ENCODE measurements at places on chromosomes 7 and 10.

- no peak for DNase-seq
Observed at GRCh38 chr10:69261184-69261583, 17.1 kb upstream of the HK1 start.

DNA sequence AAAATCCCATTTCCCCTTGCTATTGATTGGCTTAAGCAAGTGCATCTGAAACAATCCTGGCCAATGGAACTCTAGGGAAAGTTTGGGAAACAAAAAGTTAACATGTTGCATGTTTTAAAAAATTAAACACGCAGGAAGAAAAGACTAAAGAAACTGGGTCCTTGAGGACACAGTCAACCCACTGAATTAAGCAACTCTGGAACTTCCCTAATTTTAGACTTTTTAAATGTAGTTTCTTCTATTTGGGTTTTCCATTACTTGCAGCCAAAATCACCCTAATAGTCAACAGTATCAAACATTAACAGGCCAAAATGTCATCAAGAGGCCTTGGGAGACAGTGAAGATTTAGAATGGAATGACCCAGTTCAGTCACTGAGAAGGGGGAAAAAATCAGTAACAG lies 40.6 kb downstream of the OSBPL3 start:
- DNase-seq, result no peak

GRCh38 chr7:41907444-41907843 lies 204.6 kb upstream of the INHBA start:
- no peak for DNase-seq

DNA sequence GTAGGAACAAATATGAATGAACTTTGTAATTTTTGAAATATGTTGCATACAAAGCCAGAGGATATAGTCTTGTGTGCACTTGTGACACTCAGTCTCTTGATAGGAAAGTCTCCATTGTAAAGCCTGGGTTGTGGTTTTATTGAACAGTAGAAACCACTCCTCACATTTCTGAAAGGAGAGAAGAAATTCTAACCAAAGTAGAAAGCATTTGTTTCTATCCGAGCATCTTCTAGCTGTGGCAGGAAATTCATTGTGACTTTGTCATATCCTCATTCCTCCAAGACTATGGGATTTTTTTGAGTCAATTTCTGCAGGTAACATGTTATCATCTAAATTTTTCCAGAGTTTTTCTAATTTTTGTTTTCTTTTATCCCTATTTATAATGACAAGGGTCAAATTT lies 55.5 kb upstream of the NCF1 start:
- DNase-seq, result no peak

- peak; percentile 87 for DNase-seq
Observed at GRCh38 chr7:94374721-94375566, 19.8 kb upstream of the COL1A2 start.

DNA sequence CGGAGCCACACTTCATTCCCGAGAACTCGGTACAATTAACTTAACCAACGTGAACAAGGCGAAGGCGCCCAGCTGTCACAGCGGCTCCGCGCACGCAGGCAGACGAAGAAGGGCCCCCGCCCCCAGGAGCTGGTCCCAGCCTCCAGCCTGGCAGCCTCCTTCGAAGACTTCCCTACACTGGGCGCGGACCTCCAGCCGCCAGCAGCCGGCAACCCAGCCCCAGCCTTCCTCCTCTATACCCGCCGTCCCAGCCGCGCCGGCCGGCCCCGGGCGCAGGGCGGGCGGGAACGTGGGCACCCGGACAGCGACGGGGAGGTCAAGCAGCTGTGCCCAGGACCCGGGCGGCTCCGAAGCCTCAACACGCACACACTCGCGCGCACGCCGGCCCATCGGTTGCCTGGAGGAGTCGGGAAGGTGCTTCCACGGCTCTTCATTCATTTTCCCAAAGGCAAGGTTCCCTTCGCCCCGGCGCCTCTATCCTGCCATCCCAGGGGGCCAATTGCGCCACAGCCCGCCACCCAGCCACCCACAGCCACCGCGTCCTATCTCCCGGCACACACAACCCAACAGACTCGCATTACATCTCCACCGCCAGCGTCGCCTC lies 1.6 kb downstream of the CHST15 start:
- no peak for DNase-seq

- no peak for DNase-seq
Observed at GRCh38 chr7:151342811-151343210, 1.2 kb downstream of the NUB1 start.

GRCh38 chr7:137690635-137691034 lies 156.1 kb downstream of the DGKI start:
- no peak for DNase-seq

- no peak for DNase-seq
Observed at GRCh38 chr7:42693722-42694121, 218.1 kb downstream of the C7orf25 start.

- DNase-seq, result no peak
Observed at GRCh38 chr7:51471981-51472296, 155.3 kb upstream of the COBL start.

- no peak for DNase-seq
Observed at GRCh38 chr7:111697771-111698170, 135.5 kb upstream of the IMMP2L start.

GRCh38 chr7:1922071-1922869 lies 252.2 kb downstream of the ELFN1 start:
- DNase-seq, result no peak

DNA sequence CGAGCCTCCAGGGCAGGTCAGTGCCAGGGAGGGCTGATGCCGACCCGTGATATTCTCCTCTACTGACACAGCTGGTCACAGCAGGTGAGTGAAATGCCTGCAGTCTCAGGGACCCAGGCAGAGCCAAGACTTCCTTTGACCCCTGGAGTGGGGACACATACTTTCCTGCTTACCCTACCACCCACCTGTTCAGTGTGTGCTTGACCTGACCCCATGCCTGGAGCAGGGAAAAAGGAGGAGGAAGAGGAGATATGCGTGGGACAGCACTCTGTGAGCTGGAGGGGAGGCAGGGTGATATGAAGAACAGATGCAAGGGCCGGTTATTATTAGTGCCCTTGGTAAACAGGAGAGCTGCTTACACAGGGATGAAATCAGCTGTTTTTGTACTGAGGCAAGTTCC lies 40.8 kb upstream of the WIPF3 start:
- no peak for DNase-seq

Data from DMS 273 treated with DMSO at 0.1 percent for 48 hours (cell line).